ENCODE measurements at places on chromosomes 6 and 20. TPM values are rescaled to one million over a fixed set of nuclear protein-coding genes. Genes with fewer than 3 reads are reported as not detected.
A peak's percentile ranks its signal among the peaks of the same experiment; 100 is the strongest.

DNA sequence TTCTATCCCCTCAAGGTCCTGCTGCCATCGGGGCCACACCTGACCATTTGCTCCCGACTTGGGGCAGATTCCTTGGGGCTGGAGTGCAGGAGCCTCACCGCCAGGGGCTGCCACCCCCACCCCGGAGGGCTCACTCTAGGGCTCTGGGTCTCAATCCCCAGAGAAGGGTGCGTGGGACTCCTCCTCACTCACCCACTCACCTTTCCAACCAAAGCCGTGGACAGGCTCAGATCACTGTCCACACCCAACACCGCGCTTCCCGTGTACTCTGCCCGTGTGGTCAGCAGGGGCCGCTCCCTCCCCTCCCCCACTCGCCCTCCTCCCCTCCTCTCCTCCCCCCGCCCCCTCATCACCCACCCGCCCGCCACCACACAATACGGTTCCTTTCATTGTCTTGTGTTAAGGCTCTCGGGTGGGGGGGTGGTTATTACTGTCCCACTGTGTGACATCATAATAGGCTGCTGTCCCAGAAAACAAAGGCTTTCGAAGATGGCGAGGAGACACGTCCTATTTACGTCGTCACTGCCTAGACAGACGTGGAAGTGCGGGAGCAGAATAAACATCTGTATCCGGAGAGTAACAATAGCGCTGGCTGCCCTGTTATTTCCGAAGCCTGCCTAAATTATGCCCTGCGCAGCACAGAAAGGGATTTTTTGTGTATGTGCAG, 85.8 kb downstream of the YTHDF1 start:
- DNase-seq = no peak

GRCh38 chr6:47179286-47179685, 130.4 kb downstream of the TNFRSF21 start:
- no peak for DNase-seq

DNA sequence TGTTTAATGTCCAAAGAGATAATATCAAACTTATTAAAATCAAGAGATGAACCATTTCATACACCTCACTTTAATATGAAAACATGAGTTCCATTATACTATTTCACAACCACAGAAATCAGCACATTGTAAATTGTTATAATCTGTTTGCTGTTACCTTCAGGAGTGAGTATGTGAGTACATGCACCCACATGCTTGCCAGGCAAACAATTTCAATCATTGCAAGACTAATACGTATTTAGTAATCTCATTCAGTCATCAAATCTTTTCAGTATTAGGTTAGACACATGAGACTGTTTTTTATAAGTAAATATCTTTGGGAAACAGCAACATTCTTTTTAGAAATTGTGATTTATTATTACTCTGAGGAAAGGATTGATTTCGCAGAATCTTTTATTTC, 9.3 kb upstream of the EPM2A start:
- no peak for DNase-seq

- DNase-seq = no peak
Observed at GRCh38 chr6:40718401-40718800, 131.2 kb upstream of the LRFN2 start.

DNA sequence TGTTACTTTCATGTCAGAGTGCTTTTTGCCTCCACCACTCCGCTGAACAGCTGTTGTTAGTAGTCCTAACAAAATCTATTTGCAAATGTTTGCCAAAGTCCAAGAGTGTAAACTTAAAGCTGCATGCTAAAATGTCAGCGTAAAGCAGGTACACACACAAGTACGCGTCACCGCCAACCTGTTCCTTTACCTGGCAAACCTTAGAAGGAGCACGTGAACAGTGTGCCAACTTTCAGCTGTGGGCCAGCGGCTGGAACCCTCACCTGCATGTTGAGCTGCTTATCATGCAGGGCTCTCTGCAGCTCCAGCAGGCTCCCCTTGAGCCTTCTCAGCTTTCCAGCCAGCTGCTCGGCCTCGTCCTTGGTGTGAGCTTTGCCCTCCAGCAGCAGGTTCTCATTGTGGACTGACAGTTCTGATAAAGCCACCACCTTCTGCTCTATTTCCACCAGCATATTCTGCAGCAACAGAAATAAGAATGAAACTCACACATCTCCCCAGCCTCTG, 359.3 kb downstream of the SYNE1 start:
- DNase-seq = peak; percentile 84

- no peak for DNase-seq
Observed at GRCh38 chr20:47127999-47128398, 228.5 kb downstream of the ZMYND8 start.

GRCh38 chr6:144248476-144249301, 36.4 kb upstream of the UTRN start:
- DNase-seq = no peak

GRCh38 chr6:56033401-56033800, 158.0 kb upstream of the BMP5 start:
- no peak for DNase-seq

DNA sequence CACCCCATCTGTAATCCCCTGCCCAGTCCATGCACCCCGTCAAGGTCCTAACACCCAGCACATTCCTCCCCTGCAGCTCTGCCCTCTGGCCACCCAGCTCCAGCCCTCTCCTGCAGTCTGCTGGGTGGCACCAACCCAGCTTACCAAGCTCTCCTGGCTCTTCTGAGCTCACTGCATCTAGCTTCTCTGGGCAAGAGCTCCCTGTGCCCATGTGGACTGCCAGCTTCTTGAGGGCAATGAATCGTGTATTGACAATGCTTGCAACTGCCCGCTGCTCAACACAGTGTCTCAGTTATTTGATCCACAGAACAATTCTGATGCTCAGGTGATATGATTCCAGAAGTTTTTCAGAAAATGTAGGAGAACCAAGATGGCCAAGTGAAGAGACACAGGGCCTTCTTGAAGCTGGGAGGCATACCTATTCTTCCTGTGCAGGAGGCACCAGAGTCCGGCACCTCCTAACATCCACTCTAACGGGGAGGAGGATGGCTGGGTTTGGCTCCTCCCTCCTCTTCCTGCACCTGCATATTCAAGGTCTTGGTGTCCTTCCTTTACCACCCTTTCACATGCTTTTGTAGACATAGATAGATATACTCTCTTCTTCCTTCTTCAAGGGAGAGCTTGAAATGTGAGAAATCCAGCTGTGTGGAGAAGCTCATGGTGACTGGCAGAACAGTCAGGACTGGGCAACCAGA, 85.6 kb downstream of the TRERF1 start:
- no peak for DNase-seq

GRCh38 chr6:116390581-116390980, 19.8 kb downstream of the DSE start:
- no peak for DNase-seq

DNA sequence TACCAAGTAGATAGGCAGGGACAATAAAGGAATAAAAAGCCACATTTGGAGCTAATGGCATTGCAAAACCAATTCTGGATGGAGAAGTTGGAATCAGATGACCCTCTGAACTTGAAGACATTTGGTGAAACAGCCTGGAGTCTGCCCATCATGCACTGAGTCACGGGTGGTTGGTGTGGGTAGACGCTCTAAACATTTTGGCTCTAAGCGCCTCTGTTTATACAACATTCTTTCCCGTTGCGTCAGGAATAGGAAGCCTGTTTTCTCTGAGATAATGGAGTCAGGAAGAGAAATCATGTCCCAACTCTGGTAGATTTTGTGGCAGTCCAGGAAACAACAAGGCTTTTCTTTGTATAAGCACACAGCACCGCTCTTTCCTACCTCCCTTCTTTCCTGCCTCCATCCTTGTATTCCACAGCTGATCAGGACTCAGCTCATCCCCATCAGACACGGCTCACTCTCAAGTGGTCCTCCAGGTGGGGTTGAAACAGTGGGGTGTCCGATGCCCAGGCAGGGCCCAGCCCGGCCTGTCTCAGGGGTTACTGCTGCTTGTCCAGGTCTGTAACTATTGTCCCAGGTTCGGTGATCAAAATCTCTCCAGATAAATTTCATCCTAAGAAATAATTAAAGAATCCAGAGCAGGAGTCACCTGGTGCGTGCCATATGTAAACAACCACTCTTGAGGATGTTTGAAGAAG, 12.1 kb upstream of the RAMACL start:
- no peak for DNase-seq

DNA sequence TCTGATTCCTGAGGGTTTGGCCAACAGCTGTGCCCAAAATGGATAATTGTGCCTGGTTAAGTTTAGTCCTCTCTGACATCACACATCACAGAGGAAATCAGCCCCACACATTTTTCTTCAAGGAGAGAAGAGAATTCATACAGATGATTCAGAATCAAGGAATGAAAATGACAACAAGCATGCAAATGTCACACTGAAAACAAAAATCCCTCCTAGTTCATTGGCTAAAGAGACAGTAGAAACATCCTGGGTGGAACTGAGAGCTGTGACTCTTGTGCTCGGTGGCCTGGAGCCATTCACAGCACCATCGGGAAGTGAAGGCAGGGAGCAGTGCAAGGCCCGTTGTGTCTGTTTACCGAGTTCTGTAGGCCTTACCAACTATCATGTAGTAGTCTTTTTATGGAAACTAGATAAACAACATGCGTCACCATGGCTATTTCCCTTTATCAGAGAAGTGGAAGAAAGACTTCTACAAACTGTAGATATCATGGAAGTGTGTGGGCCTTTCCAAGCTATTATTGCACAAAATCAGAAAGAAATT, 81.7 kb upstream of the TENT5A start:
- no peak for DNase-seq

DNA sequence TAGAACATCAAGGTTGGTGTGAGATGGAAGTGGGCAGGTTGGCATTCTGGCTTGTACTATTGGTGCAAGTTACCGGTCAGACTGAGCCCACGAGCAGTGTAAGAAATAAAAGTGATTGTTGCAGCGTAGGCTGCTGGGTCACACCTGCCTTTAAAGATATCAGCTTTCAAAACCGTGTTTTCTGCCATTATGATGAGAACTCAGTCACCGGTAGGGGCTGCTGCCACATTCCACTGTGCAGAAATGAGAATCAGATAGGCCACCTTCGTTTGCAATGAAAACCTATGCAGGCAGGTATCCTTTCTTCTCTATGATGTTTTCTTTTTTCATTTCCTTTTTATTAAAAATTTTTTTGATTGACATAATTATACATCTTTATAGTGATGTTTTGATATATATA, 168.5 kb downstream of the MYLK4 start:
- no peak for DNase-seq

DNA sequence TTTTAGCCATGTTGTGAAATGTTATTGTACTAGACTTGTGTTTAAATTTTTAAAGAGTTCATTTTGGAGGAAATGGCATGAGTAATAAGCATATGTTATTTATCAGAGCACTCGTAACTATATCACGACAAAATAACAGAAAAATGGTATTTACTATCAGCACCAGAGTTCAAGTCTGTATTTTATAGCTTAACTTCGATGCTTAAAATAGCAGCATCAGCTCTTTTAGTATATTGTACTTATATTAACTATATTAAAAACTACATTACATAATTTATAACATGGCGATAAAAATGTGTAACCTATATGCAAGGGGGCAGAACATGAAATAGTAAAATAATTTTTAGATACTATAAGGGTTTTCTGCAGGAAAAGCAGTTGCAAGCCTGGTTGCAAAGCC, 52.9 kb downstream of the ABRACL start:
- DNase-seq = no peak

- no peak for DNase-seq
Observed at GRCh38 chr6:165090242-165090641, 219.2 kb downstream of the C6orf118 start.

GRCh38 chr6:79305020-79305419, 70.5 kb upstream of the HMGN3 start:
- DNase-seq = no peak

- no peak for DNase-seq
Observed at GRCh38 chr20:11937230-11937629, 19.5 kb downstream of the BTBD3 start.

DNA sequence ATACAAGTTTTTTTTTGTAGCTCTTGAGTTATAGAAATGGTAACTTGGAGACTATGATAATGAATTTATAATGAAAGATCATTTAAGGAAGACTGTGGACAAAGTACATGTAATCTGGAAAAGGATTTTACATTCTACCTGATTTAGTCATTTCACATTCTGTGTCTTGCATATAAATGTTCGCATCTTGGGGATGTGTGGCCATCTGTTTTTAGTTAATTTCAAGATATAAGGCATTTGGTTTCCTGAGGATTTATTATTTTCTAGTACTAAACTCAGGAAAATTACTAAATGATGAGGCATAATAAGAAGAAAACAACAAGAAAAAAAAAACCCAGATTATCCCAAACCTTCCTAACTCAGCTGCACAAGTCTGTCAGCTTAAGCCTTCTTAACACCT, 112.7 kb upstream of the PRL start:
- no peak for DNase-seq

DNA sequence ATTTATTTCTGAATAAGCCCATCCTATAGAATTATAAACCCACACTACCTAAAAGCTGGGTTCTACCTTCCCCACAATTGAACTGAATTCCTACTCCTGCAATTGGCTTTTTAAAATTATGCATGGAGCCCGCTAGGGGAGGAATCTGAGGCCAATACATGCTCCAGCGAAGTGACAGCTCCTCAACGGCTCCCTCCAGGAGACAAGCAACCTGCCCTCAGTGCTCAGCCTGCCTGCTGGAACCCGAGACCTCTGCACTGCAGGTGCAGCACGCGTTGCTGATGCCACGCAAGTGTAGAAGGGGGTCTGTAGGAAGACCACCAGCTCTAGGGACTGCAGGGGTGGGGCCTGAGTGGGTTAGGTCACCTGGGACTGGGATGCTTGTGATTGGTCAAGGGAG, 170.2 kb upstream of the CDYL start:
- DNase-seq = no peak

DNA sequence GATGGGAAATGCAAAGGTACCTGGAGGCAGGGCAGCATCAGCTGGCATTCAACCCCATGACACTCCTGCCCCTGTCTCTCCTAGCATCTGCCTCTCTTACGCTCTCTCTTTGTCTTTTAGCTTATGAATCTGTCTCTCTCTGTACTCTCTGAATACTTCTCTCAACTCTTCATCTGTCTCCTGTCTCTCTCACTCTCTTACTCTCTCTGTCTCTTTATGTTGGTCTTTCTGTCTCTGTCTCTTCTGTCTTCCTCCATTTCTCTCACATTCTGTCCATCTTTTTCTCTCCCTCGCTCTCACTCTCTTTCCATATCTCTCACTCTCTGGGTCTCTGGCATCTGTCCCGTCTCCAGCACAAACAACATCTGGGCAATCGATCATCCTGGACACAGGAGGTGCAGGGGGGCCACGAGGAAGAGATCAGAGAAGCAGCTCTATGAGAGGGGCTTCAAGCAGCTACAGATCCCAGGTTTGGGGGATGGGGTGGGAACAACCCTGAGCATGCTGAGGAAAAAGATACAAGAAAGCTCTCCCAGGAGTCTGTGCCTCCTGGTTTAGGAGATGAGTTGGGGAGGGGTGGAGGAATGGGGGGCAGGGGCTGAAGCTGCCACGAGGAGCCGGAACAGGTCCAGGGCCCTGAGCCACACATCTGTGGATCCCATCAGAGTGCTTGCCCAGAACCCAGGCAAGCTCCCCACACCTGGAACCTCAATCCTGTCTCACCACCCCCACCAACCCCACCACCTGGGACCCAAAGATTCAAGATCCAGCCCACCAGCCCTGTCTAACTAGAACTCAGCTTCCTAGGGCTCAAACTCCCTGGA, 2.4 kb downstream of the COL11A2 start:
- DNase-seq = no peak

- no peak for DNase-seq
Observed at GRCh38 chr6:167112421-167112820, 10.5 kb upstream of the CCR6 start.

The FILIP1 gene
- total RNA-seq = 123 TPM

The USP49 gene
- 2.8 TPM for total RNA-seq

The MICA gene
- 0.17 TPM for total RNA-seq

The EPPIN gene
- total RNA-seq = not detected

The RGS17 gene
- total RNA-seq = not detected

The LRRC73 gene
- not detected for total RNA-seq

All from gastrocnemius medialis (tissue), 4 donors.